ENCODE measurements at places on chromosomes 1 and 21.

GRCh38 chr21:16534408-16535101, 804.8 kb downstream of the USP25 start:
- DNase-seq, result peak; percentile 75

DNA sequence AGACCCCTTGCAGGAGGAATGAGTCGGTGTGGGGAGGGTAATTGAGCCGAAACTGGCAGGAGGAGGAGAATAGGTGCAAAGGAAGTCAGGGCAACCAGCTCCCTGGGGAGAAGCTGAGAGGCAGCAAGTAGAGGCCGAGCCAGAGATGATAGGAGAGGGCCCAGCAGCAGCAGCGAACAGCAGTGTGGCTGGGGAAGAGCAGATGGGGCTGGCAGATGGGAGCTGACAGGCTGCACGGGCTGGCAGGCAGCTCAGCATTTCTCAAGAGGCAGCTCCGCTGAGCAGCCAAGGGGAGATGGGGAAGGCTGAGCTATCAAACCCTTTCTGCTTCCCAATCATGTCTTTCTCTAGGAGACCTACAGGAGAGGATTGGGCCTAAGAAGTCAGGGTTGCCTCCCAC, 158.2 kb downstream of the TRIM33 start:
- DNase-seq, result peak; percentile 17

GRCh38 chr1:217948741-217949140, 317.6 kb downstream of the SPATA17 start:
- peak; percentile 54 for DNase-seq

DNA sequence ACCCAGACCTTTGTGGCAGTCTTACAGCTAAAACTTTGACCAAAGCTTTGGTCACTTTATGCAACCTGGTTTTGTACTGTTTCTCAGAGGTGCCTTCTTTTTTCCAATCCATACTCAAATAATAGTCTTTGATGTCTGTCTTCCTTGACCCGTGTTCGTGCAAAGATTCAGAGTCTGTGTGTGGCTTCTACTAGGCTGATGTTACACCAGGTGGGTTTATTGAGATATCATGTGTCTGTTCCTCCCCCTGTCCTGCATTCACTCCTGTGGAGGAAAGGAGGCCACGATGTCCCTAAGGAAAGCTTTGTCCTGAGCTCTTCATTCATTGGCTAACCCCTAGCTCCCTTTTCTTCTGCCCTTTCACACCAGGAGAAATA, 15.0 kb upstream of the IKBKE start:
- DNase-seq, result no peak

GRCh38 chr1:224565186-224565585, 50.9 kb upstream of the CNIH3 start:
- peak; percentile 80 for DNase-seq

GRCh38 chr1:48903291-48903690, 126.6 kb upstream of the BEND5 start:
- DNase-seq, result no peak

- peak; percentile 52 for DNase-seq
Observed at GRCh38 chr1:13783551-13783950, 83.6 kb downstream of the PRDM2 start.

GRCh38 chr21:40830836-40831235, 16.1 kb downstream of the DSCAM start:
- DNase-seq, result no peak

DNA sequence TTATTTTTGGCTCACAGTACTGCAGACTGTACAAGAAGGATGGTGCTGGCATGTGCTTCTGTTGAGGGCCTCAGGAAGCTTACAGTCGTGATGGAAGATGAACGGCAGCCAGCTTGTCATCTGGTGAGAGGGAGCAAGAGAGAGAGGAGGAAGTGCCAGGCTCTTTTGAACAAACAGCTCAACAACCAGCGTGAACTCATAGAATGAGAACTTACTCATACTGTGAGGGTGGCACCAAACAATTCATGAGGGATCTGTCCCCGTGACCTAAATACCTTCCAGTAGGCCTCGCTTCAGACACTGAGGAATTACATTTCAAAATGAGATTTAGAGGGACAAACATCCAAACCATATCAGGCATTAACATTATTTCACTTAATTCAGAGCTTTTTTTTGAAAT, 84.7 kb downstream of the PKN2 start:
- DNase-seq, result no peak

- no peak for DNase-seq
Observed at GRCh38 chr1:206102292-206102936, 14.8 kb downstream of the AVPR1B start.

- DNase-seq, result peak; percentile 87
Observed at GRCh38 chr1:24705260-24706073, 39.8 kb upstream of the CLIC4 start.

DNA sequence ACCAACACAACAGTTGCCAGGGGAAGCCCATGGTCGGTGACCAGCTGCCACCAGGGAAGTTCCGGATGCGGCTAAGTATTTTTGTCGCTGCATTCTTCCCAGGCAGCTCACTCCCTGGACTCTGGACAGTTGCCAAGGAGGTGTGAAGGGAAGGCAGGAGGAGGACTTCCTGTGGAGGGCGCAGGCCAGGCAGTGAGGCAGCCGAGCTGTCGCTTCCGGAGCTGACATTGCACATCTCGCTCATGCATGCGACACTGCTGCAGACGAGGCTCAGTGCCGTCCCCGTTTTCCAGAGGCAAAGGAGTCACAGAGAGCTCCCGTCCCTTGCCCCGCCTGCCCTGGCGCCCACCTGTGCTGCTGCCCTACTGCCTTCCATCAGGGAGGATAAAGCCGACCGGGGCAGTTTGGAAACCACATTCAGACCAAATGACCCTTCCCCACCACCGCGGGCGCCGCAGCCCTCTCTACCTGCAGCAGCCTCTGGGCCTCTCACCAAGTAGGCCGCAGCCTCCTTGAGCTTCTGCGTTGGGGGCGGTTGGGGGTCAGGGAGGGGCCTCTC, 81.4 kb downstream of the NENF start:
- DNase-seq, result peak; percentile 69

- DNase-seq, result peak; percentile 87
Observed at GRCh38 chr1:61244114-61244513, 161.8 kb downstream of the NFIA start.

GRCh38 chr1:228960705-228961104, 225.4 kb downstream of the RHOU start:
- no peak for DNase-seq

GRCh38 chr1:185350027-185350442, 33.0 kb upstream of the IVNS1ABP start:
- no peak for DNase-seq

DNA sequence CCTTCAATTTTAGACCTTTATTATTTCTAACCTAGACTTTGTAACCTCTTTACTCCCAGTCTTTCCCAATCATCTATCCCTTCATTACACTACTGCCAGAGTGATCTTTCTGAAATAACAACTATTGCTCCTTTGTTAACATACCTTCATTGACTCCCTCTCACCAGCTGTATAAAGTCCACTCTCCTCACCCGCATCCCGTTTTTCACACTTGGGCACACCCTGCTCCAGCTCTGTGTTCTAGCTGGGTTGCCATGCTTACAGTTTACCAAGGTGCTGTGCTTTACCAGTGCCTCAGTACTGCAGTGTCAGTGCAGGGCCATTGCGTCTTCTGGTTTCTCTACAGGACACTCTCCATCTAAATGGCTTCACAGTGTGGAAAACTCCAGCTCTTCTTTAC, 148.2 kb downstream of the NFIA start:
- DNase-seq, result no peak

GRCh38 chr21:26954662-26955121, 12.2 kb downstream of the ADAMTS5 start:
- DNase-seq, result peak; percentile 76

- DNase-seq, result no peak
Observed at GRCh38 chr1:179376223-179376622, 10.5 kb downstream of the AXDND1 start.

DNA sequence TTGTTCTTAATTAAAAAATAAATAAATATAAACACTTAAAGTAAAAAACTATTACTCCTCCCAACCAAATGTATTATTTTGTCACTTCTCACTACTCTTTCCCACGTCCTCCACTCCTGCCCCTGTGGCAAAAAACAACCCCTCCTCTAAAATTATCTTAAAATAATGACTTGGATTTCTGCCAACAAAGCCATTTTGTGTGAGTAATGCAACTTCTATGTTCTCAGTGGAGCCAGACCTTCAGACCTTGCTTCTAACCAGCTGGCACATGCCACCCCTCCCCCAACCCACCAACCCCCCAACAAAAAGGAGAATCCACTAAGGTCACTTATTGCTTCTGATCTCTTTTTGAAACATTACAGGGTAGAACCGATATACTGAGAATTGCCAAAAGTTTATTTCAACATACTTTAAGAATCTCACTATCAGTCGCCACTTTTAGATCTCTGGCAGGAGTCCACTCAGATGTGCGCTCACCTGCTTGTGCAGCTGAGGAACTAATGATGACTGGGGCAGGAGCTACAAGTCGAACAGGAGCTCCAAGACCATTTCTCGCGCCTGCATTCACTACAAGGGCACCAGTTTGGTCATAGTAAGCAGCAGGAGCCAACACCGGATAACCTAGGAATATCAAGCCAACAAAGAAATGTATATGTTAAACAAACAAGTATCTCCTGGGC, 58.3 kb upstream of the SDC3 start:
- peak; percentile 67 for DNase-seq

GRCh38 chr1:165330483-165330882, 26.0 kb downstream of the LMX1A start:
- no peak for DNase-seq

GRCh38 chr21:27582948-27583430, 616.1 kb upstream of the ADAMTS5 start:
- DNase-seq, result peak; percentile 60

GRCh38 chr1:231027971-231028370, 12.1 kb downstream of the FAM89A start:
- no peak for DNase-seq

GRCh38 chr1:55725378-55725777, 510.2 kb upstream of the USP24 start:
- DNase-seq, result peak; percentile 61

DNA sequence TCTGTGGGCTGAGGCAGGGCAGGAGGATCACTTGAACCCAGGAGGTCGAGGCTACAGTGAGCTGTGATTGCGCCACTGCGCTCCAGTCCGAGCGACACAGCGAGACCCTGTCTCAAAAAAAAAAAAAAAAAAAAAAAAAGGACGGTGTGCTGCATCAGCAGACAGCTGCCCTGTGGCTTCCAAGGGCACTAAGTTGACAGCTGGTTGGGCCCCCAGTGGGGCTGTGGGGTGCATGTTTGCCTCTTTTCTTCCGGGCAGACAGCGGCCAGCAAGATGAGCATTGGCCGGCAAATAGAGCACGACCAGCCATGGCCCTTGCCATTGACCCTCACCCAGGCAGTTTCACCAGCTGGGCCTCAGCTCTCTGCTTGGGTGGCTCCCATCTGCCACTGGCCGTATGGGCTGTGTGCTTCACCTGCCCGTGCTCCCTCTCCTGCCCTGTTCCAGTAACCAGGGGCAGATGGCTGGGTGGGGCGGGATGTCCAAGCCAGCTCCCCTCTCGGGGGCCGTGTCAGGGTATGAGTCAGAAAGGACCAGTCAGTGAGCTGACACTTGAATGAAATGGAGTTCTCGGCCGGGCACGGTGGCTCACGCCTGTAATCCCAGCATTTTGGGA, 12.3 kb upstream of the SLC25A34 start:
- DNase-seq, result no peak

- no peak for DNase-seq
Observed at GRCh38 chr1:27132147-27132546, 22.8 kb downstream of the SLC9A1 start.

DNA sequence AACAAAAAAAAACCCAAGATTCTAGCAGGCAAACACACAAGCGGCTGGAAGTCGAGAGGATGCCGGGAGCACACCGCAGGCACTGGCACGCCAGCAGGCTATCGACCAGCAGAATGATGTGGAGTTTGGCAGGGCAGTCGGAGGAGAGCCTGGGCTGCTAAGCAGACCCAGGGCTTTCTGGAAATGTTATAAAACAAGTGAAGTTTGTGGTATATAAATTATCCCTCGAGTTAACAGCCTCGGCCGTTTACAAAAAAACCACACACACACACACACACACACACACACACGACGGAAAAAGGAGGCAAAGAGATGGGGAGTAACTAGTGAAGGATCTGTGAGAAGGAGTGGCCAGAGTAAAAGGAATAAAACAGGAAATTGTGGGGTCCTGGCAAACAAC, 87.2 kb upstream of the IVNS1ABP start:
- DNase-seq, result peak; percentile 25

DNA sequence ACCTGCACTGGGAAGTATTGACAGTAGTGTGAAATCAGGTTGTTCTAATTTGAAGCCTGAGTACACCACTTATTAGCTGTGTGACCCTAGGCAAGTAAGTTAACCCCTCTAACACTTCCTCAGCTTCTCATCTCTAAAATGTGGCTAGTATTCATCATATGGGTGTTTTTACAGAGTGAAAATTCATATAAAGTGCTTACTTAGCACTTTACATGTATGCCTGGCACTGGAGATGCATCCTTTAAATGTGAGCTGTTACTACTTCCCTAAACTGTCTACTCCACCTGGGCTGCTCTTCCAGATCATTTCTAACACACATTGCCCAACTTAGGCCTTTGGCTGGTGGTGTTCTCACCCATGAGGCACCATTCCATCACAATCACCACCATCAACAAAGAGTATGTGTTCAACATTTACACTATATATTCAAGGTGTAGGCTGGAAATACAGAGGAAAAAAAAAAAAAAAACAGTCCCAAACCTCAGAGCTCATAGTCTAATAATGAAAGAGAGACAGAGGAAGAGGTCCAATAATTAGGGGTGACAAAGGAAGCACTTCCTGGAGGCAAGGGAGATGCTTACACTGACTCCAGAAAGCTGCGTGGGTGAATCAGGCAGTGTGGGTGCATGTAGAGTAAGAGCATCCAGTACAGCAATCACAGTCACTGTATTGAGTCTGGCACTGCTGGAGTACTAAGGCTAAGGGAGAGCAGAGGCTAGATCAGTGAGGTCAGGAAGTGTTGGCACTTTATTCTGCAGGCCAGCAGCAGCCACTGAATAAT, 3.6 kb downstream of the STX6 start:
- no peak for DNase-seq

DNA sequence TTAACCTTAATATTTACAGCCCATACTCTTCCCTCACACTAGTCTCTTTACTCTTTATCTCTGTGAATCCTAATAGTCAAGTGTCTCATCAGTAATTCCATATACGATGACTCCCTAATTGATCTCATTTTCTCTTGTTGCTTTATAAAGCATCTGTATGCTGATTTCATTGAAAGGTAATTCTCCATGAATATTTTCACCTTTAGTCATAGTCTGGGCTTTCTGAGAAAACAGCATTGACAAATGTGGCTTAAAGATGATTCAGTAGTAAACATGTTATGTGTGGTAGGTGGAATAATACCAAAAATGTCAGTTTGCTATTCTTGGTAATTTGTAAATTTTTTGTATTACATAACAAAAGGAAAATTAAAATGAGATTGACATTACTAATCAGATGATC, 1176.5 kb downstream of the NCAM2 start:
- peak; percentile 19 for DNase-seq

DNA sequence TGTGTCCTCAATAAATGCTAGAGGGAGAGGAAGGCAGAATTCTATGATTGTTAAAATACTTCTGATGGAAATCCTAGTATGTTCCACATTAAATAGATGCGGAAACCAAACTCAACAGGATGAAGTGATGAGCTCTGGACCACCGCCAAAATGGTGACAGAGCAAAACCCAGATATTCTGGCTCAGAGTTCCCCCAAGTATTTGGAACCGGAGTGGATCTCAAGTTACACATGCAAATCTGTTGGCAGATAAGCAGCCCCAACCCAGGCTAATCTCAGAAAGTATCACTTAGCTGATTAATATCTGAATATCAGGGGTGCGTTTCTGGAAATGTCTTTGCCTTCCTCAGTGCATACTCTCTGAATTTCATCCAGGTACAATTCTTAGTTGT, 17.4 kb upstream of the GRHL3 start:
- DNase-seq, result peak; percentile 74
